ENCODE measurements at places on chromosomes 12 and 14.
A peak's percentile ranks its signal among the peaks of the same experiment; 100 is the strongest.

GRCh38 chr12:13980538-13981295 is 685 bp downstream of the GRIN2B start:
- DNase-seq, result no peak

GRCh38 chr14:54194501-54194900 is 202.3 kb upstream of the CDKN3 start:
- no peak for DNase-seq

DNA sequence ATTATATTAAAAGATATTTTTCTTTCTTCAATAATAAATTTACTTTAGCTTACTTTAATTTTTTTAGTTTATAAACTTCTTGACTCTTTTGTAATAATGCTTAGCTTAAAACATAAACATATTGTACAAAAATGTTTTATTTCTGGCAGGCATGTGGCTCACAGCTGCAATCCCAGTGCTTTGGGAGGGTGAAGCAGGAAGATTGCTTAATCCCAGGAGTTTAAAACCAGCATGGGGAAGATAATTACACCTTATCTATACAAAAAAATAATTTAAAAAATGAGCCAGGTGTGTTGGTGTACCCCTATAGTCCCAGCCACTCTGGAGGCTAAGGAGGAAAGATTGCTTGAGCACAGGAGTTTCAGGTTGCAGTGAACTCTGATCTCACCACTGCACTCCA is 120.7 kb downstream of the GPHN start:
- no peak for DNase-seq

DNA sequence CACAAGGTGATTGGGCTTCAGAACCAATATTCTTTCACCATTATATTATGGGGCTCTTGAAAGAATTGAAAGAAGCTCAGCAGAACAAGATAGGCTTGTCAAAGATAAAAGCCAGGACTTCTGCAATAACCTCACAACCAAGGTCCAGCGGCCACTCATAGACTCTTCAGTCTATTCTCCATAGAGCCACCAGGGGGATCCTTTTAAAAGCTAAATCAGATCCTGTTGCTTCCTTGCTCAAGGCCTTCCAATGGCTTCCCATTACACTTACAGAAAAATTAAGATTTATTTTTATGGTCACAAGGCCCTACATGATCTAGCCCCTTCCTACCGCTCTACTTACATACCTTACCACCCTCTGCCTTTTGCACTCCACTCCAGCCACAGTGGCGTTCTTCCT is 169.6 kb downstream of the C12orf42 start:
- no peak for DNase-seq

DNA sequence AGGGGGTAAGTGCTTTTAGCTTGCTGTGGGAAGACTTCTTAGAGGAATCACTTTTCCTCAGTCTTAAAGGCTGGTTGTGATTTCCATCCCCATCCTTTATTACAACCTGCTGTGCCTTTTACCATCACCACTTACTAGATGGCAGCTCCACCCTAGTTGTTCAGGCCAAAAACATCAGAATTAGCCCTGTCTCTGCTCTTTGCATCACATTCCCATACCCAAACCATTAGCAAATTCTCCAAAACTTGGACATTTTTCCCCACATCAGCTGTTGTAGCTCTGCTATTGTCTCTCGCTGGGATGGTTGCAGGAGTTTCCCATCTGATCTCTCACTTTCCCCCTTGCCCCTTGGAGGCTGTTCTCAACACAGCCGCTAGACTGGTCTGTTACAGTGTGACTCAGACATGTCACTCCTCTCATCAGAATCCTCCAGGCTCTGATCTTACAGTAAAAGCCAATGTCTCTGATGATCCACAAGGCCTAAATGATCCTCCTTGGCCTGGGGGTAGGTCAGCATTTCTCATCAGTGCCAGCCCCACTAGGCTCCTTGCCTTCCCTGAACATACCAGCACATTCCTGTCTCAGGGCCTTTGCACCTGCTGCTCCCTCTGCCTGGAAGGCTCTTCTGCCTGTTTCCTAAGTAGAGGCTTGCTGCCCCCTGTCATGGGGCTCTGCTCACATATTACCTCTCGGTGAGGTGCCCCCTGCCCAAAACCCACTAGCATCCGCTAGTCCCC is 102.5 kb downstream of the BEGAIN start:
- no peak for DNase-seq

DNA sequence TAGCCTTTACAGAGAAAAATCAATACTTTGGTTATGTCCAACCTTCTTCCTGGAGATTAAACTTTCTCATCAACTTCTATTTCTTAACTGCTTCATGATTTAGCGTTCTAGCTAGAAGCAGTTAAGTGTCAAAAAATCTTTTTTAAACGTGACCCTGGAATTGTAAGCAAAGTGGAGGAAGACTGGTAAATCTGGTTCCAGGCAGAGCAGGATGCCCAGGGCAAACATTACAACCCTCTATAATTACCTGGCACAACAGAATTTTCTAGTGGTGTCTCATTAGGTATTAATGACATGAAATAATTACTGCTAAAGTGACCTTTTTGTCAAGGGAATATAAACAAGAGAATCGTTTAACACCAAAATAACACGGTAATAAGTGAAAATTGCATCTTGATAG is 320.8 kb downstream of the MED13L start:
- no peak for DNase-seq

GRCh38 chr12:106288101-106288493 is 14.4 kb upstream of the TCP11L2 start:
- no peak for DNase-seq

DNA sequence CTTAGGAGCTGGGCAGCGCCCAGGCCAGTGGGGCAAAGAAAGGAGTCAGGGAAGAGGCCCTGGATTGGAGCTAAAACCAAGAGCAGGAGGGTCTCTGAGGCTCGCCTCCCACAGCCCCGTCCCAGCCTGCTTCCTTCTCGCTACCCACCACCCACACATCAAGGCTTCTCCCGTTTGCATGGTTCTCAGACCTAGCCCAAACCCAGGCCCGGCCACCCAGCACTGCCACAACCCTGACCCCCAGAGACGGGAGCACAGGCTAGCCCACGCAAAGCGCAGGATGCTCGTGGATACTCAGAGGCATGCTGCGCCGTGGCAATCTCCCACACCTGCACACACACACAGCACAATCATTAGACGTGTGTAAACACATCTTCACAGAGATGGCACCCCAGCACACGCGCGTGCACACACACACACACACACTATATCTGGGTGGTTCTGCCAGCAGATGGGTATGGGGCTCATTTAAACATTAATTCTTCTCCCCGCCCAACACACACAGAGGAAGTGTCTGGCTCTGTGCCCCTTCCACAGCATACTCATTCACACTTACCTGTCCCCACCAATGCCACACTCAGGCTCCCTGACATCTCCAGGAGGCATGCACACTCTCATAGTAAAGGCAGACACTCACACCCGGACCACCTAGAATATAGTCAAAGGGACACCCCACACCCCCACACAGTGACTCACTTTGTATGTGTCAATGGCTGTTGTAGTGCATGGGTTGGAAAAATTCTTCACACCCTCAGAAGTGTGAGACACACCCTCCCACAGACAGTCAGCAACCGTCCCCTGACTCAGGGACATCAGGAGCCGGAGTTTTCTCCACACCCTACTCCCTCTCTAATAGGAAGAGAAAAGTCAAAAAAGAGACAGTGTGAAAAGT is 1.1 kb downstream of the CARMIL3 start:
- DNase-seq, result peak; percentile 64

GRCh38 chr12:65821336-65821735 is 2.9 kb upstream of the HMGA2 start:
- DNase-seq, result no peak

- DNase-seq, result no peak
These were observed 85.8 kb upstream of the TSPAN11 start for GRCh38 chr12:30840715-30841114.

- no peak for DNase-seq
These were observed 4.4 kb upstream of the TNFAIP2 start for GRCh38 chr14:103118663-103119404.

DNA sequence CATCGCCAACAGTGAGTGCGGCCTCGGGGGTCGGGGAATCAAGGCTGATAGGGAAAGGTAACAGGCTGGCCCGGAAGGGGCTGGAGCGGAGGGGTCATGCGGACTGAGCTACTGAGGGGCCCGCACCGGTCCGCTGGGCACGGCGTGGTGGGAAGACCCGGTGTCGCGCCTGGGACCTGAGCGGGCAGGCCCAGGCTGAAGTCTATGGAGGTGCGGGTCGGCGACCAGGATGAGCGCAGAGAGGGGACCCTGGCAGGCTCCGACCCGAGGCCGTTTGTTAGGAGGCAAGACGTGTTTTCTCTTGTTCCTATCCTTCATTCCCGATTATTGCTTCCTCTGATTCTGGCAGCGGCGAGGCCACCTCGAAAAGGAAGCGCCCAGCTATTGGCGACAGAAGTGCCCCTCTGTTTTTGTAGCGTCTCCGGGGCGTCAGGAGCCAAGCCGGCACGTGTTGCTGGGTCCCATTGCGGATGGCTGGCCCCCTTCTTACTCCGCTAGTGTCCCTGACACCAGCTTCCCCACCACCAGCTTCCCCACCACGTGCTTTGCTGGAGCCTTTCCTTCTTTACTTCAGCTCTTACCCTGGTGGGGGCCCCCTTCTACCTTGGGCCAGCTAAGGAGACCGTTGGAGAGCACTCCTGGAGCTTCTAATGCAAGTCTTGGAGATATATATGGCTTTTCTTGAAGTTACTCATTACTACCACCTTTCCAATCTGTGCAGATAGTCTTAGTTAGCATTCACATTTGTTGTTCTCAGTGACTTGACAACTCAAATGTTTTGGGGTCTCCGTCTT is 653 bp downstream of the PA2G4 start:
- DNase-seq, result peak; percentile 39

DNA sequence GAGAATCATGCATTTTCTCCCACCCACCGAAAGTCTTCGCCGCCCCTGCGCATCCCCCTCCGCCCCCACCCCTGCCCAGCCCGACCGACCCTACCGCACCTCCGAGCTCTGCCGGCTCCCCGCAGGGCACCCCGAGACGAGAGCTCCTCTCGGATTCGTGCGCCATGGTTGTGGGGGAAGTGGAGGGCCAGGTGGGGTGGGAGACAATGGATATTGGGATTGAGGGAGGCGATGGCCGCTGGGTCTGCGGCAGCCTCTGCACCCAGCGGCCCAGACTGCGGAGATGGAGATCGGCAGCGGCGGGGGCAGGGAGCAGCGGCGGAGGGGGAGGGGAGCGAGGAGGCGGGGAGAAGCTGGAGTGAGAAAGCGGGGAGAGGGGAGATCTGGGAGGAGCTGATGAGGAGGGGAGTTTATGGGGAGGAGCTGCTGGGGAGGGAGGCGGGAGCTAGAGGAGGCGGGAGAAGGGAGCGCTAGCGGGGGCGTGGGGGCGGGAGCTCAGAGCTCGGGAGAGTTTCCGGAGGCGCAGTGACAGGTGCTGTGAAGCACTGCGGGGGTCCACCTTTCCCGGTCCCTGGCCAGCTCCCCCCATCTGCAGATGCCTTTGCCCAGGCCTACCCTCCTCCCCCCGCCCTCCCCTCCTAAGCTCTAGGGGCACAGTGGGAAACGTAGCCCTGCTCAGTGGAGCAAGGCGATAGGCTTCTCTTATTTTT is at the start of gene SALL2:
SALL2 (minus strand) TSS at position 385 of the 710 bp plus-strand sequence; CDS start at position 166, 219 bp downstream.
- peak; percentile 68 for DNase-seq

DNA sequence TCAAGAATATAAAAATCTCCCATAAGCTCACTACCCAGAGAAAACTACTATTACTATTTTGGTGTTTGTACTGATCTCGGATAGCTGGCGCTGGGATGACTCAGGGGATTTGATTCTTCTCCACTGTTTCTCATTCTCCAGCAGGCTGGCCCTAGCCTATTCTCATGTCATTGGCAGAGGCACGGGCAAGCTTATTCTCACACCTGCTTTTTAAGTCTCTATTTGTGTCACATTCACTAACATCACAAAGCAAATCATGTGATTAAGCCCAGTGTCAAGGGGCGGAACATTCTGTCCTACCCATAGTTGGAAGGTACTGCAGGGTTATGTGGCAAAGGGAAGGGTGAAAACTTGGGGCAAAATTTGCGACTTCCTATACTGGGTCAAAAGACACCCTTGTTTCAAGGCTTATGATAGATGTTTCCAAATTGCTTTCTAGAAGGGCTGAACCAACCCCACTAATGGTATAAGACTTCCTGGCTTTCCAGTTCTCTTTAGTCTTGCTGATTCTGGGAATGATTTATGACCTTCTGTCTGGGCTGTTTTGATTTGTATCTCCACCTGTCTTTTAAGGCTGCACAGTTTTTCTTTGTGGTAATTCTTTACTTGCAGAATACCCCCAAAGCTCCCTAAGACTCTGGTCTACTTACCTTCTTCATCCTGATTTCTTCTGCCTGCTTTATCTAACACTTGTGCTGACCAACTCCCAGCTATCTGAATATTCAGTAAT is 406.4 kb downstream of the NRXN3 start:
- DNase-seq, result no peak

DNA sequence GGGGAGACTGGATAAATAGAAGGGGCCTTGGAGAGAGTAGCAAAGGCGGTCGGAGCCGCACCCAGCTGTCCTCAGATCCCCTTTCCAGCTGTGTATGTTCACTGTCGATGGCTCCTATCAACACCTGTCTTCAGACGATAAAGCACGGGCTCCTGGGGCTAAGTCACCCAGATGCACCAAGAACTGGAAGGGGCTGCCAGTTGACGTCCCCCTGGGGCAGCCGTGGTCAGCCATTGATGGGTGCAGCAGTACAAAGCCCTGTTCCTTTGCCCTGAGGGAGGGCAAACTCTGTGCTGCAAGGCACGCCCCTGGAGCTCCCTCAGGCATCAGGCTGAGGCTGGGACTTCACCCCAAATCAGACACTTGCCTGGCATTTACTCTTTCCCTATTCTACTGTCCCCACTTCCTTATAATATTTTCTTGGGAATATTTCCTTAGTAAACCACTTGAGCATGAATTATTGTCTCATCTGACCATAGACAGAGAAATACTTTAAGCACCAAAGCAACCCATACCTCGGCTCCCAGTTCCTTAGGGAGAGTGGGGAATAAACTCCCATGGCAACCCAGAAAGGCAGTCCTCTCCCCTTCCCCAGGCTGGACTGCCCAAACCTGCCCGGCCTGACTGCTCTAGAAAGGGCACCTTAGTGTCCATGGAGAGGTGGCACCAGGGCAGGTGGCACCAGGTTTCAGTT is 59.6 kb upstream of the SCN8A start:
- no peak for DNase-seq

GRCh38 chr12:1422604-1423315 is 171.6 kb downstream of the FBXL14 start:
- no peak for DNase-seq

- DNase-seq, result no peak
These were observed 521.8 kb downstream of the MED13L start for GRCh38 chr12:115755725-115756085.

DNA sequence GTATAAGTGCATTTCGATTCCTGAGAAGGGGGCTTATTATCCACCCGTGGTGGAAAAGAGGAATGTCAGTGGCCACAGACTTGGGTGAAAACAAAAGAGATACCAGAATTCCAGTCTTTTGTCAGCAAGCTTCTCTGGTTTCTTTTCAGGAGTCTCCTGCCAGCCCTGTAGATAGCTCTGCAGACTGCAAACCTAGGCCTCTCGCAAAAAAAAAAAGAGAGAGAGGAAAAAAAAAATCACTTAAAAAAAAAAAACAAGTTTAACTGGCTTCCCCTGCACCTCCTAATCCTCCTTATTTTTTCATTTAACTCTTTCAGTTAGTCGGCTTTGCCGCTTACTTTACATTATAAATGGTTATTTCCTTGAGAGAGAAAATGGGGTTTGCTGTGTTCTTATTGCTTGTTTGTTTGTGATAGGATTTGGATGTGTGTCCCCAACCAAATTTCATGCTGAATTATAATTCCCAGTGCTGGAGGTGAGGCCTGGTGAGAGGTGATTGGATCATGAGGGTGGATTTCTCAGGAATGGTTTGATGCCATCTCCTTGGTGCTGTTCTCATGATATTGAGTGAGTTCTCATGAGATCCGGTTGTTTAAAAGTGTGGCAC is 170.0 kb downstream of the BCL11B start:
- no peak for DNase-seq

GRCh38 chr12:114901316-114901715 is 217.3 kb upstream of the TBX3 start:
- no peak for DNase-seq
